ENCODE measurements at places on chromosomes 7 and 10.

GRCh38 chr10:116287906-116288501 lies 15.0 kb upstream of the GFRA1 start:
- peak; percentile 40 for DNase-seq

- no peak for DNase-seq
Measured at GRCh38 chr7:125136755-125137532, 207.3 kb upstream of the POT1 start.

GRCh38 chr10:30182191-30183054 lies 123.0 kb upstream of the JCAD start:
- DNase-seq, result no peak

DNA sequence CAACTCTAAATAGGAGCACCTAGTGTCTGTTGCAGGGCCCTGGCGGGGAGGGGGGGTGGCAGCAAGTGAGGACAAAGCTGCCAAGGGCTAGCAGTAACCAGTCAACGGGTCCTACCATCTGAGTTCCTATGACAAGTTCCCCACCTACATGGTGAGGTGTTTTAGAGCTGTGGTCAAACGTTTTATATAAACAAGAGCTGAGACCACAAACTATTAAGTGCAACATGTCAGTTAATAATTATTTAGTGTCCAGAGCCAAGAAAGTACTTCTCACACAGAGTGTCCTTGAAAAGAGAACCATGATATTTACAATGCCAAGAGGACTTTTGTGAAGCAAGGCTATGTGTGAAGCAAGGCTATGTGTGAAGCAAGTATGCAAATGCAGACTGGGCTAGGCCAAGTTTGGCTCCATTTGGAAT lies 434.7 kb downstream of the TNS3 start:
- DNase-seq, result no peak

GRCh38 chr10:79376751-79377556 lies 29.7 kb downstream of the PPIF start:
- no peak for DNase-seq

DNA sequence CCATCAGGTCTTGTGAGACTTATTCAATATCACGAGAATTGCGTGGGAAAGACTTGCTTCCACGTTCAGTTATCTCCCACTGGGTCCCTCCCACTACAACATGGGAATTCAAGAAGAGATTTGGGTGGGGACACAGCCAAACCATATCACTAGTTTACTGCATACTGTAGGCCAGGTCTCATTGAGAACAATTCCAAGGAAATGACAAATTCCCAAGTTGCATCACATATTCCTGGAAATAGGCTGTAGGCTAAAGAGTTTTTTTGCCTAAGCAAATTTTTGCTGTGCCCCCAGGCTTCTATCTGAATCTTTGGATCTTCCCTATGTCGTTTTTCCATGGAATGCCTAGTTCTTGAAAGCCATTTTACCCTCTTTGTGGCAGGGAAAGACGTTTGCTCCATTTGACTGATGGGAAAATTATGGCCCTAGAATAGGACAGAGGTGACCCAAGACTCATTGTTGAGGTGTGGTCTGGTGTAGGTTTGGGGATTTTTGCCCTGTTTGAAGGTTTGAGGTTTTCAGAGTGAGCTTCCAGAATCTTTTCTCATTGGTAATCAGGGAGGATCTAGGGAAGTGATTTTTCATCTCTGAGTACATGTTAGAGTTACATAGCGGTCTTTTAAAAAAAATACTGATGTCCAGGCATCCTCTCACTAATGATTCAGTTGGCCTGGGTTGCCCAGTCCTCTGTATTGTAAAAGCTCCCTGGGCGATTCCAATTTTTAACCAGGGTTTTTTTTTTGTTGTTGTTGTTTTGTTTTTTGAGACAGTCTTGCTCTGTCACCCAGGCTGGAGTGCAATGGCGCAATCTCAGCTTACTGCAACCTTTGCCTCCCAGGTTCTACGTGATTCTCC lies 44.4 kb downstream of the TACR2 start:
- no peak for DNase-seq

GRCh38 chr7:99121496-99122021 lies 22.3 kb downstream of the SMURF1 start:
- DNase-seq, result no peak

DNA sequence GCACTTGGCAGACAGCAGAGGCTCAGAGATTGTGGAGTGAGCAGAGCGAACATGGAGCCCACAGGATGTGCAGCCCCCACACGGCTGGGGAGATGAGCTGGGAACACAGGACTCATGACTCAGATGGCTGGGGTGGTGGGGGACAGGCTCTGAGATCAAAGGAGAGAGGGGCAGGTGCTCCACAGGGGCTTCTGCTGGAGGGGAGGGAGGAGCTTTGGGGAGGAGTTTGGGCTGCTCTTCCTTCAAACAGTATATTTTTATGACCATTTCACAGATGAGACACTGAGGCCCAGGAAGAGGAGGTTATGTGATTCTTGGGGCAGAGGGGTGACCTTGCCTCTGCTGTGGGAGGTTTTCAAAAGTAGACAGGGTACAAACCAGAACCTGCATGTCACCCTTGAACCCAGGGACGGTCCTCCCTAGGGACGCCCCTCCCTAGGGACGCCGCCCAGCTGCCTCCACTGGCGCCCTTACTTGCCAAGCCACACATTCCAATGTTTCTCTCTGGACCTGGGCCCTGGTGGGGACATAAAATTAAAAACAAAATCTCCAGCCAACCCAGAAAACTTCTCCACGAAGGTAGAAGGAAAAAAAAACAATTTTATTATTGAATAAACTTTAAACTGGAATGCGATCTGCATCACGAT lies 981 bp upstream of the CRYGN start:
- DNase-seq, result no peak

- no peak for DNase-seq
Measured at GRCh38 chr7:73773700-73774517, 3.8 kb upstream of the CLDN3 start.

GRCh38 chr7:90560730-90561129 lies 35.4 kb upstream of the CDK14 start:
- no peak for DNase-seq

DNA sequence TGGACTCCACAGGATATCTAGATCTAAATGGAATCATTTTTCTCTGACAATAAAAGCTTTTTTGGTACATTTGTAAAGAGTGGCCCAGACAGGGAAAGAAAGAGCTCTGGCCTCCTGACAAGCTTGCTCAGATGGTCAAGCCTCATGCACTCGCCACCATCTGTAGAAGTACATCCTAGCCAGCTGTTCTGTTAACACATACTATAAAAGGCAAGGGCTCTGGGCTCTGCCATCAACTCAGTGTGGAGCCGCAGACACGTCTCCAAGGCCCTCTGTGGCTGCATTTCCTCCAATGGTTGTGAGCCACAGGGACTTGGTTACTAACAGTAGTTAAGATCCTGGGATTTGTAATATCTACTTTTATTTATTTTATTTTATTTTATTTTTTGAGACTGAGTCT lies 70.8 kb upstream of the KDM7A start:
- DNase-seq, result no peak

- peak; percentile 25 for DNase-seq
Measured at GRCh38 chr7:19491821-19492452, 216.9 kb downstream of the POLR1F start.

DNA sequence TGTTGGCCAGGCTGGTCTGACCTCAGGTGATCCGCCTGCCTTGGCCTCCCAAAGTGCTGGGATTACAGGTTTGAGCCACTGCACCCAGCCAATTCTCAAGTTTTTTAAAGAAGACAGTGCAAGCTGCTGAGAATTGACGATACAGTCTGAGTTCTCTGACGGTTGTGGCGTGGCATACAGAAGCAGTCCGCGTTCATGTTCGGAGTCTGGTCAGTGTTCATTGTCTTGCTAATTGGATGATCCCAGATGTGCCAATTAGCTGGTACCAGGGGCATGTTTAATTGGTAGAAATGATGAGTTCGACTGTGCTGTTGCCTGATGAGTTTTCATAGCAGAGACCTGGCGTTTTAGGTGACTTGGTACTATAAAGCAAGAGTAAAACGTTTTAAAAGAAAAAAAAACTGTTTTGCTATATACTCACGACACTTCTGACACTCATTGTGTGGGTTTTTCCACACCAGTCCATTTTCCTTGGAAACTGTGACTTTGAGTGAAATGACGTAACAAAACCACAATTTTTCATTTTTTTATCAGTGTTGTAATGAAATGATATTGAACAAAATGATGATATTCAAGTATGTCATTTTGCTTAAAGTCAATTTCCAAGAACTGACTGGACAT lies 32.3 kb downstream of the CAMK1D start:
- no peak for DNase-seq

DNA sequence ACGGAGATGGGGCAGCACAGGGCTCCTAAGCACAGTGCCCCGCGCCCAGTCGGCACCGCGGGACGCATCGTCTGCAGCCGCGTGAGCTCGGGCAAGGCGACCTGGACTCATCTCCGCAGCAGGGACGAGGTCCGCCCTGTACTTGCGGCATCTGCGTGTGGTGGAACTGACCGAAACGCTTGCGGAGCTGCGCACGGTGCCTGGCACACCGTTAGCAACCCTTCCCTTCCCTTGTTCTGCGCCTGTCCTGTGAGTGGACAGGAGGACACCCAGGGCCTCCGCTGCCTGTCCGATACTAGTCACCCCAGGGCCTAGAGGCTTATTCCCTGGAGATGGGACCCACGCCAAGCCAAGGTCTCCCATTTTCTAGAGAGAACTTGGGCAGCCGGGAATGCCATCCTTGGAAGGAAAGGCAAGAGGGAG lies 98.5 kb downstream of the WDR11 start:
- DNase-seq, result no peak

DNA sequence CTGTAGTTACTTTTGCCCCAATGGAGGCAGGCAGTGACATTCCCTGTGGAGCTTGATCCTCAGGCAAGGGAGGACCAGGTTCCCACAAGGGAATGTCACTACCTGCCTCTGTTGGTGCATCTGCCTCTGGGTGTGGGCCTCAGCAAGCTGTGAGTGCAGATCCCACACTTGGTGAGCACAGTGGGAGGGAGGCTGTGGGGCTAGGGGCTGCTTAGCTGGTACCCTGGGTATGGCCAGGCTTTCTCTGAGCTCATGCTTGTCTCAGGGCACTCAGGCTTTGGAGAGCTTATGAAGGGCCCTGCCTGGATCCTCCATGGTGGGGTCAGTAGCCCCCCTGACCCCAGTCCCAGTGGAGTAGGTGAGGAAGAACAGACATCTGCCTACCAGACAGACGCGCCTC lies 16.2 kb upstream of the ZNF488 start:
- DNase-seq, result no peak

GRCh38 chr7:88243345-88243909 lies 23.6 kb upstream of the SRI start:
- peak; percentile 68 for DNase-seq

GRCh38 chr7:104775531-104775930 lies 238.5 kb upstream of the KMT2E start:
- no peak for DNase-seq

GRCh38 chr10:103394180-103394579 lies 2.1 kb downstream of the ATP5MK start:
- no peak for DNase-seq

DNA sequence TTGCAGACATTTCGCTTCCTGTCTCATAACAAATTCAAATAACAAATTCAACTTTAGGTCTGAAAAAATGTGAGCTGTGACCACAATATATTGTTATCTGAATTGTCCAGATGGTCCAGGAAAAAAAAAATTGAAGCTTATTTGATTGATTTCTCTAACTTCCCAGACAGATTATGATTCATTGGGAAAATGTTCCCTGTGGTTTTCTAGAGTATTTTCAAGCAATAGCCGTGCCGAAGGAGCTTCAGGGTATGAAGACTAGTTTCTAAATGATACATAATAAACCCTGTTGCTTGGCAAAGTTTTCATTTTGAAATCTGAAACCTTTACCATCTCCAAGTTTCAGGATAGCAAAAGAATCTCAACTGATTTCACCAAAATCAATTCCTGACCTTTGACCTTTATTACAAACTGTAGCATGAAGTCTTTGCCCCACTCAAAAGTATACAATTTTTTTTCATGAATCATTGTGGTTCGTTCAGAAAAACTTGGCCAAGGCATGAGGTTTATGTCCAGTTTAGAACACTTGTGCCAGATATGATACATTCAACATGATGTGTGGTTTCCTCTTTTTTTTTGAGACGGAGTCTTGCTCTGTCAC lies 109.9 kb downstream of the JCAD start:
- no peak for DNase-seq

DNA sequence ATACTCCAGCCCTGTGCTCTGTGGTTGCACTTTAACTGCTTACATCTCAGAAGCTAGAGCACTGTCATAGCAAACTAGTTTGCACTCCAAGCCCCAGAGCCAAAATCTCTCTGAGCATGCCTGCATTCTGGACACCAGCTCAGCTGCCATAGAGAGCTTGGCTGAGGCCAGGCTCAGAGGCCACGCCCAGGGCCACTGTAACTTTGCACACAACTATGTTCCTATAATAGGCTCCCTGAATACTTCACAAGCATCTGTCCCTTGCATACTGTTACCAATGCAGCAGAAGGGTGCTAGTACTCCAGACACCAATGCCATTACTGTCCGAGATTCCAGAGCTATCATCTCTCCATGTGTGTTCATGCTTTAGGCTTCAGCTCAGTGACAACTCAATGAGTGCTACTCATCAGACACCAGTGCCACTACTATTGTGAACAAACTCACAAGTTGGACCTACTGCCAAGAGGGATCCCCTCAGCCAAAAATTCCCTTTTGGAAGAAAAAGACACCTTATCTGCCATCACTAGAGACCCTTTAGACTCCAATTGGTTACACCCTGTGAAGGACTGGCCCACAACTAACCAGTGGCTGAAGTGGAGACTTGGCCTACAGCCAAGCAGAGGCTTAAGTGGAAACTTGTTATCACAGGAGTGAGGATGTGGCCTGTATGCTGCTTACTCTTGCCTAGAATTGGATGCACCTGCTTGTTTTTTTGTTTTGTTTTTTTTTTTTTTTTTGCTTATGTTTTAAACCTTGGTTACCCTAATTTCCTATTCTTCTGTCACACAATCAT lies 211.6 kb upstream of the MAGI2 start:
- DNase-seq, result peak; percentile 92

DNA sequence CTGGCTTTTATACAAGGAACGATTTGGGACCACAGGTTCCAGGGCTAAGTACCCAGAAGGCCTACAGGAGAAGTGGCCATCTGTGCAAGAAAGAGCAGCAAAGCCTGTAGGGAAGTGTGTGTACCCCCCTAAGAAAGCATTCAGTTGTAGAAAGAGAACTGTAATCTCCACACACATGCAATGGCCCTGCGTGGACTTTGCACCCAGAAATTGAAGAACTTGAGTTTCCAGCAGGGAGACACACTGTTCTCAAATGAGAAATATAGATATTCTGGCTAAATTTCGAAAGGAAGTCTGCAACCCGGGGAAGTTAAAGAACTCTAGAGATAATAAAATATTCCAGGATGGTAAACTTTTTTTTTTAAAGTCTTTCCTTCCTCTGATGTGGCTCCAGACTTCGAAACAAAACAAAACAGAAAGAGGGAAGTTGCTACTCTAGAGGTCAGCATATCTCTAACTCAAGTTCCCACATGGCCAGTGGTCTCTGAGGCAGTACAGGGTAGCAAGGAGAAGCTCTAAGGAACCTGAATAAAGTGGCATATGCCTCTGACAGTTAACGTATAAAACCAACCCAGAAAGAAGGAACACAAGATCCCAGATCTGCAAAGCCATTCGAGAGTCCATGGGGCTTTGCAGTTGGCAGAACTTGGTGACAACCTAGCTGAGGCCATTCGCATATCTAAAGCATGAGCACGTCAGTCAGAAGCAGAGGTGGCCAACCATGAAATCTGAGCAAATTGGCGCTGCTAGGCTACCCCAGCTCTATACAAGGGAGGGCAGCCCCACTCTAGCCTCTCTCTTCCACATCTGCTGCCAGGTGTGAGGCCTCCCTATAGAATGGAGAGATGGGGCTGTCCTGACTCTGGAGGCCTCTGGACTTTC lies 56.6 kb downstream of the ELMO1 start:
- DNase-seq, result no peak
